Cardiac muscle cell (in vitro differentiated cells and primary cell): ENCODE measurements at places on chromosomes 1 and 21. TPM values are rescaled to one million over a fixed set of nuclear protein-coding genes. Genes with fewer than 3 reads are reported as not detected.

DNA sequence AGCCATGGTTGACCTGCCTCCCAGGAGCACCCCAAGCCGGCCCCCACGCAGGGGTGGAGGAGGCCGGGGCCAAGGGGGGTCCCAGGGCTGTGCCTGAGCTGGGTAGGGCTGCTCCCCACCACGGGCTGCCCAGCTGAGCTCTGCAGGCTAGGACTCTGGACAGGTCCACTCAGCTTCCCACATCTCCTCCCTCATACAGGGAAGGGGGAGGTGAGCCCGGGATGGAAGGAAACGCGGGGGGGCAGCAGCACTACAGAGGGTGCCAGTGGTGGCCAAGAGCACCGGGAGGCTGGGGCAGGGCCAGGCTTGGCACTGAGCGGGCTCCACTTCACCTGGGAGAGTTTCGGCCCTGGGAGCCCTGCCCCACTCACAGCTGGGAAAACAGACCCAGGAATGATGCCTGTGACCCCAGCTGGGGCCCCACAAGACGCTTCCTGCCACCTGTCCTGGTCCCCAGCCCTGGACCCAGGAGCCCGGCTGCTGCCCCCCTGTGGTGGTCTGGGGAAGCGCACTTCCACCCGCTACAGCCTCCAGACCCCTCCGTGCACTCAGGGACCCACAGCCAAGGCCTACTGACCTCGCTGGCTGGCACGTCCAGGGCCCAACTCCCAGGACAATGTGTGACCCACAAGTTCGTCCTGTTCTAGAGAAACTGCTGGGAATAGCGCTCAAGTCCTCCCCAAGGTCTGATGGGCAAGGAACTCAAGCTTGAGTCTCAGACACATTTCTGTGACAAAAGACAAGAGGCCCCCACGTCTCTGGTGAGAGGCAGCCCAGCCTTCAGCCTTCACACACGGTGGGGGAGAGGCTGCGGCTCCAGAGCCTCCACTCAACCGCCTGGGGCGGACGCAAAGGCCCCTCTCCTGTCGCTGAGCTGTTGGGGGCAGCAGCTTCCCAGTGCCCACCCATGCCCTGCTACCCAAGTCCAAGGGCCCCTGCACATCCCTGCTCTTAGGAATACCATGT lies 3.0 kb downstream of the AURKAIP1 start:
- peak; percentile 60 for DNase-seq

DNA sequence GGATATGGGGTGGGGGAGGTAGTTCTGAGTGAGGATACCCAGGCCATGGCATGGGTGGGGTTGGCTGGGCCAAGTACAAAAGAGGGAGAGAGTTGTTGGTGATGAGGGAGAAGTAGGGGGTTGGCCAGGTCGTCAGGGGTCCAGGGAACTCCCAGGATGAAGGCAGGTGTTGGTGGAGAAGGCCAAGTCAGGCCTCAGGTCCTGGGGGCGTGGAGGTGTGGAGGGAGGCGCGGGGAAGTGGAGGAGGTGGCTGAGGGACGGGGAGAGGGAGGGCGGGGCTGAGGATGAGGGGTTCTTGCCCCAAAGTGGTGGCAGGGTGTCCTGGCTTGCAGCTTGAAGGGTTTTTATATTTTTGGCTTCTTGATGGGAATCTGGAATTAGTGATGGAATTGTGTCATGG lies 61.1 kb downstream of the FOXO6 start:
- no peak for DNase-seq

GRCh38 chr1:11151826-11152612 lies 37.1 kb upstream of the ANGPTL7 start:
- DNase-seq: no peak

The MAPKAPK2 gene
- total RNA-seq: 99.4 and 117 TPM in 2 replicates

DNA sequence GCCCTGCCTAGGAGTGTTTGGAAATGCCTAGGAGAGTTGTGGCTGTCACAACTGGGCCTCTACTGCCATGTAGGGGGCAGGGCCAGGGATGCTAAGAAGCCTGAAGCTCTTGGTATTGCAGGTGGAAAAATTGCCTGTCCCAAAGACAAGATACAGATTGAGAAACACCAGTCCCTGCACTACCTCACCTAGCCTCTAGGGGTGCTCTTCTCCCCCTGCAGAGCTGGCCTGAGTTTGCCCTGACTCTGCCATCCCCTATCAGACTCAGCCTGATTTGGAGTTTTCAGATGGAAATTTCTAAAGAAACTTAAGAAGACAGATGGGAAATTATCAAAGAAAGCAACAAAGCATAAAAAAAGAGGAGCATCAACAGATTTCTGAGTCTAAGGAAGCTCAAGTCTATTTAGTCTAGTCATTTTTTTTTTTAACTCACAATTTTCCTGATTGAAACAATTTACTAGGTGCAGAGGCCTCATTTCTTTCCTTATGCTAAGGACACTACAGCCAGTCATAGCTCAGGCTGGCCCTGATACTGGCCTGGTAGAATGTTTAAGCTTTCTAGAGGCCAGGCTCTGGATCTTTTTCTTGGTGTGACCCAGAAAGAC lies 61.4 kb upstream of the LRRN2 start:
- DNase-seq: peak; percentile 57

DNA sequence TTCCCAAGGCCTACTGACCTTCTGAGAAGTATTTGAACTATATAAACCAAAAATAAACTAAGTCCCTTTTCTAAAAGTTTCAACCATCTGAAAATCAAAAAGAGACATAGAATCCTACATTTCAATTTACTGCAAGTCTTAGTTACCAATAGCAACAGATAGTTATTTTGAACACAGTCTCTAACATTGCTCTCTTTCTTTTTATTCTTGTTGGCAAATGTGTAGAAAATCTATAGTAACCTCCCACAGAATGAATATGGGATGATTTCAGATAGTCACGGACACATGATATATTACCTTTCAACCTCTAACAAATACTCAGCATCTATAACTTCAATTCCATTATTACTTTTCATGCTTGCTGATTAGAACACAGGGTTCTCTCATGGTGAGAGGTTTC lies 68.9 kb upstream of the RAB3GAP2 start:
- no peak for DNase-seq

GRCh38 chr1:160296036-160296435 lies 11.1 kb upstream of the PEX19 start:
- no peak for DNase-seq

- no peak for DNase-seq
These were observed 86.9 kb downstream of the ADARB1 start for GRCh38 chr21:45161038-45161945.

GRCh38 chr1:206703661-206704060 lies 19.0 kb downstream of the MAPKAPK2 start:
- no peak for DNase-seq

DNA sequence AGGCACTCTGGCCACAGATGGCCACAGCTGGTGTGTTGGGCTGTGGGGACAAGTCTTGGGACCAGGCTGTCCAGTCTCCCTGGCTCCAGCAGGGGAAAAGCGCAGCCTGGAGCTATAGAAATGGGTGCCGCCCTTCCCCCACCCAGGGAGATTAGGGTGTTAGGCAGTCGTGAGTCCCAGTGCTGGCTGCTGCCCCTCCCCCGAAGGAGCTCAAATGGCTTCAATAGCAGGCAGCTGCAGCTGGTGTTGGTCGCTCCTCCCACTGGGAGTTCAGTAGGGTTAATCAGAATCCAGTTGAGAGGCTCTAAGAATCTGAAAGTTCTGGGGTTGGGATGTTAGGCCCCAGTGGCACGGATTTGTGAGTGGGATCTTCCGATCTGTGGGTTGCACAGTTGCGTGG lies 595.6 kb upstream of the PKN2 start:
- no peak for DNase-seq
